NCI-H2171 (cell line): ENCODE measurements at places on chromosomes 1 and 21.

DNA sequence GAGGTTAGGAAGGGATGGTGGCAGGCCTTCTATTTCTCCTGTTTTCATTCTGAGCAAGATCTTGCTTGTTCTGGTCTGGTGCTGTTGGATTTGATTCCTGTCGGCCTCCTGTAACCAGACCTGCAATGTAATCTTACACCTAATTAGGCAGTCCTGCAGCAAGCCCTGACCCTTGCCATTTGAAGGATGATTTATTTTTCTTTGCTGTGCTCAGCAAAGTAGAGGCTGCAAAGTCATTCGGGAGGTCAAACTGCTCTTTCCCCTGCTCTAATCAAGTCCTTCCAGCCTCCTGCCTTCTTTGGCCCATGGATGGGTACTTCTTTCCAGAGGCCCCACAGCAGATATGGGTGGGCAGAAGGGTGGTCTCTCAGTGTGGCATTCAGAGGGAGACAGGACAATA is 417.7 kb upstream of the USP24 start:
- no peak for DNase-seq

- DNase-seq, result no peak
Observed at GRCh38 chr1:14599800-14600199, 1.3 kb downstream of the KAZN start.

- no peak for DNase-seq
Observed at GRCh38 chr1:149987297-149987595, 23.3 kb downstream of the OTUD7B start.

DNA sequence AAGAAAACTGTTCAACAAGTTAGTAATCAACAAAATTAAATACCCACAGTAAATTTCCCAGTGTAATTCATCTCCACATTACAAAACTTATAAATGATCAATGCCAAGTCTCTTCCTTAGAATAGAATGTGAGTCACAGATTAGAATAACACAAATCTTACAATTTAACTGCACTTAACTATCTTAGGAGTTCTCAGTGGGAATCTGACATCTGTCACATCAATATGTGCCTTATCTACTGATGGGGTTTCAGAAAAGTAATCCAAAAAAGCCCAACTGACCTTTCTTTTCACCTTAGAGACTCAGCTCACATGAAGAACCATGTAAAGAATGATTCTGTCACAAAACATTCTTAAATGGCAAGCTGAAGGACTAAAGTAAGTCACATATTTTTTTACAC is 141.4 kb downstream of the RERE start:
- no peak for DNase-seq

- no peak for DNase-seq
Observed at GRCh38 chr1:174789399-174789798, 210.3 kb upstream of the CACYBP start.

- DNase-seq, result no peak
Observed at GRCh38 chr1:233935297-233935868, 30.9 kb downstream of the SLC35F3 start.

DNA sequence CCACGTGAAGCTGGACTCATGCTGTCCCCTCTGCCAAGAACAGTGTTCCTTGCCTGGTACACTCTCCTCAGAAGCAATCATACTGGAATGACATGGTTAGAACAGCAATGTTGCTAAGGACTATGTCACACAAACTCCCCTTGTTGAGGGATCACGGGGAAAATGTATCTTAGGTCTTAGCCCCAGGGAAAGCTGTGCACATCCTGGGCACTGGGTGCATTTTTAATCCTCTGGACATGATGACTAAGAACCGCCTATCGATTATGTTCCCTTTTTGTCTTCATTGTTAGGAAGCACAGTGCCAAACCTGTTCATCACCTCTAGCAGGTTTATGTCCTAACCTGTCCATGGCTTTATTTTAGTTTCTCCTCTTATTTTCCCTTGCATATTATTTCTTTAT is 115.1 kb downstream of the HIVEP3 start:
- DNase-seq, result no peak

- DNase-seq, result no peak
Observed at GRCh38 chr1:6357243-6357936, 36.2 kb downstream of the ACOT7 start.

DNA sequence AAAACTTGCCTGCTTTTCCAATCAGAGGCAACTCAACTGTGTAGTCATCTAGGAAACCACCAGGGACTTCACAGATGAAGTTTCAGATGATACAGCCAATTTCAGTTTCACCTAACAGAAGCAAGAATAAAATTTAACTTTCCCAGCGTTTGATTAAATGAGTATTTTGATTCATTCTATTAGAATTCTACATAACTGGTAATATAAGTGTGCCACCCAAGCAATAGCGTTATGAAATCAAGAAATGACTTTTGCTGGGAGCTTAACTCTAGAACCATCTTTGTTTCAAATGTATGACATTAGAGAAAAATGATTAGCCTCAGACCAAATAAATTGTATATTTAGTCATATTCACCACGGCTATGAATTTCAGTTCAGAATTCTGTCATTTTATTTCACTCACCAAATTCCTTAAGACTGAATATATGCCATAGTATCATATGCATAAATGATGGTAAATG is 239.3 kb downstream of the NRIP1 start:
- no peak for DNase-seq

- DNase-seq, result no peak
Observed at GRCh38 chr1:236861560-236862218, 66.6 kb downstream of the MTR start.
